Activated CD8-positive, alpha-beta memory T cell treated with anti-CD3 and anti-CD28 coated beads for 4 hours (primary cell): ENCODE measurements at places on chromosomes 3 and 15.

DNA sequence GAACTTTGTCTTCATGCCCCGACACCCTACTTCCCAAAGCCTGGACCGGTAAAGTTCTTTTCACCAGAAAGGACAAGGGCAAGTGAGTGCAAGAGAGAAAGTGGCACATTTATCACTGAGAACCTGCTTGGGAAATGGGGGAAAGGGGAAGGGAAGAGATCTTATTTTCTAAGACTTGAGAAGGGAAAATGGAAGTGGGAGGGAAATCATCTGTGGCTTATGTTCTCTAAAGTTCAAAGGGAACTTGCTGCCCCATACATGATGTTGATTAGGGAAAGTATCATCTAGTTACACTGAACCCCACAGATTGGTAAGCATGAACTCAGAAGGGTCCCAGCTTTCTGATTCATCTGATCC, 199.5 kb upstream of the LPP start:
- no peak for DNase-seq

DNA sequence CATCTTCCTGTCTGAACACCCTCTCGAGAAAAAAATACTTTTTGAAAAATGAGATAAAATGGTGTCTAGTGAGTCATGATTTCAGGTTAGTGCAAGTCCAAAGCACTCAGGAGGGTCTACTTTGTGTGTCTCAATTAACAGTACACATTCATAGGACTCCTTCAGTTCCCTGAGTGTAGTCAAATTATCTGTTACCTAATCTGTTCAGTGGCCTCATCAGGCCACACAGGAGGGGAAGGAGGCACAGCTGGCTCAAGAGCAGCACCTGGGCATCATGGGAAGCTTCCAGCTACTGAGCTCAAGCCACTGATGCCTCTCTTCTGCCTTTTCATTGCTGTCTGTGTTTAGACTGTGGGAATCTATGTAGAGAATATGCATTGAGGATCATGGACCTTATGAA, 341.4 kb upstream of the SGO1 start:
- no peak for DNase-seq

DNA sequence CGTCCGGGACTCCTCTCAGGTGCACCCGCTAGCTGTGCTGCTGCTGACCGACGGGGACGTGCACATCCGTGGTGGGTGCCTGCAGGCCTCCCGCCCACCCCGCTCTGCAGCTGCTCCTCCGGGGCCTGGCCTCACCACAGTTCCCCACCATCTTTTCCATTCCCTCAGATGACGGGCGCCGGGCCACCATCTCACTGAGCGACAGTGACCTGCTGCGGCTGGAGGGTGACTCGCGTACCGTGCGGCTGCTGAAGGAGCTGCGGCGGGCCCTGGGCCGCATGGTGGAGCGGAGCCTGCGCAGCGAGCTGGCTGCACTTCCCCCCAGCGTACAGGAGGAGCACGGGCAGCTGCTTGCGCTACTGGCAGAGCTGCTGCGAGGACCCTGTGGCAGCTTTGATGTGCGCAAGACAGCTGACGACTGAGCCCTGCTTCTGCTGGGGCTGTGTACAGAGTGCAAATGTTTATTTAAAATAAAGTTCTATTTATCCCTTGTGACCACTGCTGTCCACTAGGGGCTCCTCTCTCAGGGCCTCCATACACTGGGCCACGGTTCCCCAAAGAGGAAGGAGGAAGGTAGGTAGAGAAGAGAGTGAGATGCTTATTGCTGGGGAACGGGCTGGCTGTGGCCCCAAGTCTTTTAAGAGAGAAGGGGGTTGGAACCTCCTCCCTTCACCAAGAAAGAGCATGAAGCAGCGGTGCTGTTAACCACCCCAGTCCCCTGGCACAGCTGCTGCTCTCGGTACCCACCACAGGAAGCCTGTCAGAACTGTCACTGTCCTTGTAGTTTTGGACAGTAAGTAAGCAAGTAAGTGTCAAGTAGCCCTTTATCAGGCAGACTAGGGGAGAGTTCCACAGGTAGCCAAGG, 47.0 kb downstream of the DHX30 start:
- DNase-seq, result no peak

DNA sequence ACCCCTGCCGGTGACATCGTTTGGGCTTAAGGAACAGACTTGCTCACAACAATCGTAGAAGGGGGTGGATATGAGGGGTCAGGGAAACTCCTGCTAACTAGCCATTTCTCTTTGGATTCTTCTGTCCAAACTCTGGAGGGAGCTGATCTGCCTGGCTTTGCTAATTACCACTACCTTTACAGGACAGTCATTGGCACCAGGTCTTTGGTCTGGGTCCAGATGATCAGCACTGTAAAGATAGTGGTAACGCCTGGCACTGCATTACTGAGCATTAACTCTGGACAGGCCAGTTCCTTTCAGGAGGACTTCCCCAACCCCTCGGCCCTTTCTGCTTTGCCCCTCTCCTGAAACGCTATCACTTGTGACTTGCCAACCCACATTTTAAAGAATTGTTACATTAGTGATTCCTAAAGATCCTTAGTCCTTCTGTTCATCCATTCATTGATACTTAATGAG, 788 bp downstream of the UQCC5 start:
- DNase-seq, result no peak

GRCh38 chr15:89333011-89333860, 1.4 kb downstream of the POLG start:
- DNase-seq, result no peak

- no peak for DNase-seq
These were observed 938.4 kb upstream of the SEMA6D start for GRCh38 chr15:46778876-46779275.

DNA sequence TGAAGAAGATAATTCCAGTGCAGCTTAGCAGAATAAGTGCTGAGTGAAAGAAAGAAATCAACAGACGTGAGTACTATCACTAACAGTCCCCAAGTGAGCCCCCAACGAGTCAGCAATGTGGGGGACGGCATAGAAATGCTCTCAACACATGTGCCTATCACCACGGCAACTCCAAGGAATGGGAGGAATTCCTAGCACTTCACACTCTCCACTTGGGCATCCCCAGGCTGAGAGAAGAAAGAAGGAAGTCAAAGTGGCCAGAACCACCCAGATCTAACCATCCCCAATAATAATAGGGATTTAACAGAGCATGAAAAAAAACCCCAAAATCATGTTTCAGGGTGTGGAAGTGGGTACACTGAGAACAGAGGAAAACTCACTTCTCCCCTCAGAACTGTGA, 29.3 kb upstream of the CPNE4 start:
- no peak for DNase-seq

DNA sequence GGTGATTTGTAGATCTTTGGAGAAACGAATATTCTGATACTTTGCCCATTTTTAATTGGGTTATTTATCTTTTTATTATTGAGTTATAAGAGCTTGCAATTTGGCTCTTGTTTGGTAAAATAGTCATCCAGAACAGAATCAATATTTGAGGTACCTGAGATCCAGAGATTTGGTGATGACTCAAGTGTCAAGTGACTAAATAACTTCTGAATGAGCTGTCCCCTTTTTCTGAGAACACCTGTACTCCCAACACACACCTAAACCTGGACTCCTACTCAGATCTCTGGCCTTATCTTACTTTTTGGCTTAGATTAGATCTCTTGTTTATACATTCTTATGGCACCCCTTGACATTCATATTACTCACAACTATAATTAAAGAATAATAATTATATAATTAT, 3.1 kb upstream of the TRA2B start:
- DNase-seq, result no peak

GRCh38 chr3:64257100-64257755, 32.0 kb upstream of the PRICKLE2 start:
- DNase-seq, result no peak

- no peak for DNase-seq
These were observed 22.4 kb downstream of the LZTFL1 start for GRCh38 chr3:45819543-45819942.

- no peak for DNase-seq
These were observed 182.3 kb downstream of the BBX start for GRCh38 chr3:107705046-107705445.

DNA sequence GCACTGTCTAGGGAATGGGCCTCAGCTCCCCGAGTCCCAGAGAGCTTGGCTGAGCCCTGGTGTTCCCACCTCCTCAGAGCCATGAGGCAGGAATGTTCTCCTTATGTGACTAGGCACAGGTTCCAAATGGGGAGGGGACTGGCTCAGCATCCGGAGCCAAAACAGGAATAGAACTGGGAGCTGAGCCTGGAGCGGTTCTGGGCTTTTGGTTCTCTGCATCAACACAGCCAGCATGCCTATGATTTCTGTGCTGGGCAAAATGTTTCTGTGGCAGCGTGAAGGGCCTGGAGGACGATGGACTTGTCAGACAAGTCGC, at the start of gene FAM131A:
Gene FAM131A (plus strand): TSS at position 202 of the 316 bp plus-strand sequence. CDS start 31 bp downstream, at position 233.
- no peak for DNase-seq

DNA sequence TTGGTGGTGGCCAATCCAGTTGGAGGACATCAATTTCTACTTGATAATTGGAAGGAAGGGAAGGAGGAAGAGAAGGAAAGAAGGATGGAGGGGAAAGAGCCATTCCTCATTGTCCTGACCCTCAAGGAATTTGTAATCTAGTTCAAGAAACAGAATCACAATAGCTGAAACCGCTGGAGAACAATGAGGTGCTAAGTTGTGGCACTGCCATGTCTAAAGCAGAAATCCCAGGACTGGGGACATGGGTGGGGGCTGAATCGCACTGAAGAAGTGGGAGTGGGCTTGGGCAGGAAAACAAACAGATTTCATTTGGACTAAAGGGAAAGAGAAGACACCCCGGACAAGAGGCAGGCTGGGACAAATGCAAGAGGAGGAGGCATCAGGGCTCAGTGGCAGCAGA, 183.6 kb downstream of the UACA start:
- DNase-seq, result no peak

GRCh38 chr3:57696801-57697321, 4.0 kb upstream of the DENND6A start:
- no peak for DNase-seq

GRCh38 chr15:62462721-62463120, 297.6 kb upstream of the C2CD4B start:
- DNase-seq, result no peak

GRCh38 chr15:101172501-101173071, 79.3 kb downstream of the CHSY1 start:
- DNase-seq, result no peak

- no peak for DNase-seq
These were observed 6.8 kb downstream of the CSK start for GRCh38 chr15:74788683-74789151.

GRCh38 chr3:80550174-80550573, 782.4 kb upstream of the ROBO1 start:
- DNase-seq, result no peak
